ENCODE measurements at places on chromosomes 16 and 17.

GRCh38 chr17:21823643-21824042 lies 131.3 kb downstream of the KCNJ18 start:
- no peak for DNase-seq

GRCh38 chr17:44314031-44314430 lies 5.6 kb downstream of the RUNDC3A start:
- DNase-seq = no peak

GRCh38 chr16:16014329-16015224 lies 65.2 kb downstream of the ABCC1 start:
- DNase-seq = no peak

DNA sequence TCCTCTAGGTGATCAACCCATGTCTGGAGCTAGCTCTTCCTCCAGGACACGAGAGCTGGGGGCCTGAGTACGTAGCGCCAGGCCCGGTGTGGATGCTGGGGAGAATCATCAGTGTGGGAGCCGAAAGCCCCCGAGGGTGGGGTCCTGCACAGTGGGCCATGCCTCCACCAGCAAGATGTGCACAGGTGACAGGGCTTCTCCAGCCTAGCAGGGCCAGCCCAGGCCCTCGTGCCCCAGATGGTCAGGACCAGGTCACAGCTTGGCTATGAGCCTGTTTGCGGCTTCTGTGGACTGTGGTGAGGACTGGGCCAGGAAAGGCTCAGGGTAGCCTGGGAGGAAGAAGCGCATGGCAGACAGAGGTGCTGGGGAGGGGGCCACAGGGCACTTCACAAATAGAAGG lies 7.8 kb downstream of the MPG start:
- DNase-seq = no peak

DNA sequence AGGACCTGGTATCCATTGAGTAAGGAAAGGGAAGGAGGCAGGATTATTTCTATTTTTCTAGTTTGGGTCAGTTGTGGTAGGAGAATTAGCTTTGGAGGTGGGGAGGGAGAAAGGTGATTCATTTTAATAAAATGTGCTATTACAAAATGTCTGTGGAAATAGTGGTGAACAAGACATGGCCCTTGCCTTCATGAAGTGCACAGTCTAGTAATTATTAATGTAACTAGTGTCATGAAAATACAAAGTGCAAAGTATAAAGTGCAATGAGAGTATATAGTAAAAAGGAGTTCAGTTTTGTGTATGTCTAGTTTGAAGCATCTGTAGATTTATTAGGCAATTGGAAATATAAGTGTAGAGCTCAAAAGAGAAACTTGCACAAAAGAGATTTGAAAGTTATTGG lies 11.9 kb downstream of the NFATC3 start:
- no peak for DNase-seq

GRCh38 chr17:263271-263670 lies 81.8 kb upstream of the DOC2B start:
- no peak for DNase-seq

GRCh38 chr17:77435272-77436057 lies 294.7 kb downstream of the SEC14L1 start:
- DNase-seq = no peak

DNA sequence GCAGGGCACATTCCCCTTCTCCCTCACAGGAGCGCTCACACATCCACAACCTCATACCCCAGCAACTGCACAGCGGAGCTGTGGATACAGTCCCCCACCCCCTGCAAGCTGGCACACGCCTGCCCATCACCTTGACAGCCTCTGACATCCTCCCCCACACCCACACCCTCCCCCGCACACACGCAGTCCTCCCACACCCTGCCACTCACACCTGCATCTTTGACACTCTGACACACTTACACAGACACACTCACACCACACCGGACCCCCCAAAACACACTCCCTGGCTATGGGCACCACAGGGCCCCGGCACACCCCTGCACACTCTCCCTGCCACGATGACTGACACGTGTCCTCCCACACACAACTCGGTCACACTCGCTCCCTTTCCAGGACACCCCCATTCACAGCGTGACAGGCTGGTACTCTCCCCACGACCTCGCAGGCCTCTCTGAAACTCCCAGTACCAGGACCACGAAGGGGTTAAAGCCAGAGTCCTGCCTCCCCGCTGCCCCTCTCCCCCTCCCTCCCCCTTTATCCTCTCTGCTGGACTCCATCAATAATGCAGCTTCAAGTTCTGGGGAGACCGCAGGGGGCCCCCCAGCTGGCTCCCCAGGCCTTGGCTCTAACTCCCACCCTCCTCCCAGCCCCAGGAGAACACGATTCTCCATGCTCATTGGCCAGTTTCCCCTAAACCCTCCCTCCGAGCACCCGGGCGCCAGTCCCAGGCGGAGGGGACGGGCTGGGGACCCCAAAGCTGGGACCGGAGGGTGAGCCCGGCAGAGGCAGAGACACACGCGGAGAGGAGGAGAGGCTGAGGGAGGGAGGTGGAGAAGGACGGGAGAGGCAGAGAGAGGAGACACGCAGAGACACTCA lies at the start of gene PPP1R1B:
Gene PPP1R1B (plus strand): TSS at position 782 of the 876 bp plus-strand sequence. CDS start 441 bp downstream, outside the sequence.
- no peak for DNase-seq

DNA sequence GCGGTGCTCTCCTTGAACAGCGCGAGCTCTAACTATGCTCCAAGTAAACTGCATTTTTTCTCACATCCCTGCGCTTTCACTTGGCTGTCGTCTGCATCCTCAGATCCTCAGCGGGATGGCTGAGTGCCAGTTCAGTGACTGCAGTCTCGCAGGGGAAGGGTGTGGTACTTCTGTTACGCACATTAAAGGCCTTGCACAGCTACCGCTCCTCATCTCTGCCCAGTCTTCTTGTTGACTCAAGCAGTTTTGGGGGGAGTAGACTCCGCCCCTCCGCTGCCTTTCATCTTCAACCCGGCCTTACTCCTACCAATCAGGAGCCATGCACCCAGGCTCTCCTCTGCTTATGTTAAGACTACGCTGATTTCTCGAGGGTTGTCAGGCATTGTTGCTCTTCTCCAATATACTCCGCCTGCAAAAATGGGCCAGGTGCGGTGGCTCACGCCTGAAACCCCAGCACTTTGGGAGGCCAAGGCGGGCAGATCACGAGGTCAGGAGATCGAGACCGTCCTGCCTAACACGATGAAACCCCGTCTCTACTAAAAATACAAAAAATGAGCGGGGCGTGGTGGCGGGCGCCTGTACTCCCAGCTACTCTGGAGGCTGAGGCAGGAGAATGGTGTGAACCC lies 10.0 kb downstream of the ATP5PD start:
- no peak for DNase-seq

DNA sequence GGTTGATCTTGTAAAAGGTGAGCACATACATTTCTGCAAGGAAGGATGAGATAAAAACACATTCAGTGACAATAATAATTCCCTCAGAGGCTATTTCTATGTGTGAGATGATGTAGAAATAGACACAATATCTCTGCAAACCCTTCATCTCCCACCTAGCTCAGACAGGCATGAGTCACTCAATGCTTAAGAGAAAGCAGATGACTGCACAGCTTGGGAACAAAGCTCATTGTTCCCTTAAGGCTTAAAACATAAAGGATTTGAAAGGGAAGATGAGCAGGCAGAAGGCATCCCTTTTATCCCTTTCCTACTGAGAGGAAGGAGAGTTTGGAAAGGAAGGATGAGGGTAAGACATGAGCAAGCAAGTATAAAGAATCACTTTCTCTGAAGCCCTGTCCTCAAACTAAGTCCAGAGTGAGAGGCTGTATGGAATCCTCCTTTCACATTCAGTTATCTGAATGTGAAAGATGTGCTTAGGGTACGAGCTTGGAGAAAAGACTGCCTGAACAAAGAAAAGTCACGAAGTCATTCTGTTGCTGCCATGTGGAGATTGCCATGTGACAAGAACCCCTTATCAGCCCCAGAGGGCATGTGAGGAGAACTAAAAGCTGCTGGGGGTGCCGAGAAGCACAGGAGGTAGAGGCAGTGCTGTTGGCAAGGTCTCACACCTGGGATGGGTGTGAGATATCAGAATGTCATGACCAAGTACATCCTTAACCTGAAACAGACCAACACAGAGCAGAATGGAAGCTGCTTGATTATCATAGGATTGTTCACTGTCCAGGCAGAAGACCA lies 58.2 kb downstream of the CNTNAP4 start:
- no peak for DNase-seq

GRCh38 chr16:56918467-56919012 lies 13.4 kb upstream of the HERPUD1 start:
- DNase-seq = no peak

- DNase-seq = no peak
Measured at GRCh38 chr16:86296256-86296655, 214.1 kb upstream of the FOXF1 start.

- peak; percentile 63 for DNase-seq
Measured at GRCh38 chr17:8709006-8709405, 35.6 kb downstream of the CCDC42 start.

GRCh38 chr17:4506175-4506813 lies 7.6 kb downstream of the SPNS2 start:
- no peak for DNase-seq

- DNase-seq = no peak
Measured at GRCh38 chr16:56999409-57000270, 10.3 kb downstream of the NLRC5 start.

- DNase-seq = no peak
Measured at GRCh38 chr17:696369-696768, 18.3 kb downstream of the VPS53 start.

Data from KBM-7 (cell line).